ENCODE measurements at places on chromosomes 3 and 15.

DNA sequence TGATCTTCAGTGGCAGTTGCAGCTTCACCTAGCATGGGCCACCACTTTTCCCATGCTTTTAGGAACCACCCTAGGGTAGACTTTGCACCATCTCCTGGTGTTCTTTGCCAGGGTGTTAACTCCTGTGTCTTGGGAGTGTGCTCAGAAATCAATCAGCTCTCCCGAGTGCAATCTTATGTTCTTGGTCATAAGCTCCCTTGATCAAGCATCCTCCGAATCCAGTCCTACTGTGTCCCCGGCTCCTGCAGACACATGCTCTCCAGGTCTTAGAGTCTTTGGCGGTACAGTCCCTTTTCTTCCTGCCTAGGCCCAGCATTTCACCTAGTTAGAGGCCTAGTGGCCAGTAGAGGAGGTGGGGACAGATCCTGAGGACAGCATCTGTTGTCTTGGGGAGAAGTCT, 74.7 kb upstream of the SYN2 start:
- DNase-seq: no peak

DNA sequence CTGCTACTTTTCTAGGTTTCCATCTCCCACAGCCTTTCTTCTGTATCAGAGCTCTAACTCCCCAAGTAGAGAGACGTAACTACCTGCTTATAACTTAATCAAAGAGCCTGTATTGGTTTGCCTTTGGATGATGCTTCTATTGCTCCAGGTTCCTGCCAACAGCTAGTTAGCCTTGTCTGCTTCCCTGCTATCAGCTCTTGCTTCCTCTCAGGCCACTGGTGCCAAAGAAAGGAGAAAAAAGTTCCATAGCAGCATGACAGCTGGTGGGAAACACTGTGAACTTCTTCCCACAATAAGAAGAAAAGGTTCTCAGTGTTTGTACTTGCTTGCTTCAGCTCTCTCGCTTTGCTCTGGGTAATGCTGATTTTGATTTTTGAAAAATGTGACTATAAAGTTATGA, 206.6 kb downstream of the GBE1 start:
- no peak for DNase-seq

GRCh38 chr3:119697394-119697793, 5.4 kb upstream of the CFAP91 start:
- DNase-seq: no peak

DNA sequence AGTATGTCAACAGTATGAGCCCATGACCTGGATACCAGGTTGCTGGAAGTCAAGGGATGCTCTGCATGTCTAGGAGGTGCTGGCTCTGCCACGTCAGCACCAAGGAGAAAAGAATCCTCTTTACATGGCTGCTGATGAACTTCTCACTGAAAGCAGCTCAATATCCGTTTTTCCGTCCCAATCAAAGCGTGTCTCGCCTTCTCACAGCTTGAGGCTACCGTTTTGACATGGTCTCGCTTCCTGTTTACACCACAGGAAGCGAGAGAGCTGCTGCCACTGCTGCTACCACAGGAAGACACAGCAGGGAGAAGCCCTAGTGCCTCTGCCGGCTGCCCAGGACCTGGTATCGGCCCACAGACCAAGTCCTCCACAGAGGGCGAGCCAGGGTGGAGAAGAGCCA, 27.3 kb downstream of the STARD5 start:
- DNase-seq: peak; percentile 82

- DNase-seq: no peak
Measured at GRCh38 chr3:122084799-122085198, 29.6 kb downstream of the CD86 start.

GRCh38 chr3:186162221-186162620, 53.3 kb upstream of the ETV5 start:
- no peak for DNase-seq

DNA sequence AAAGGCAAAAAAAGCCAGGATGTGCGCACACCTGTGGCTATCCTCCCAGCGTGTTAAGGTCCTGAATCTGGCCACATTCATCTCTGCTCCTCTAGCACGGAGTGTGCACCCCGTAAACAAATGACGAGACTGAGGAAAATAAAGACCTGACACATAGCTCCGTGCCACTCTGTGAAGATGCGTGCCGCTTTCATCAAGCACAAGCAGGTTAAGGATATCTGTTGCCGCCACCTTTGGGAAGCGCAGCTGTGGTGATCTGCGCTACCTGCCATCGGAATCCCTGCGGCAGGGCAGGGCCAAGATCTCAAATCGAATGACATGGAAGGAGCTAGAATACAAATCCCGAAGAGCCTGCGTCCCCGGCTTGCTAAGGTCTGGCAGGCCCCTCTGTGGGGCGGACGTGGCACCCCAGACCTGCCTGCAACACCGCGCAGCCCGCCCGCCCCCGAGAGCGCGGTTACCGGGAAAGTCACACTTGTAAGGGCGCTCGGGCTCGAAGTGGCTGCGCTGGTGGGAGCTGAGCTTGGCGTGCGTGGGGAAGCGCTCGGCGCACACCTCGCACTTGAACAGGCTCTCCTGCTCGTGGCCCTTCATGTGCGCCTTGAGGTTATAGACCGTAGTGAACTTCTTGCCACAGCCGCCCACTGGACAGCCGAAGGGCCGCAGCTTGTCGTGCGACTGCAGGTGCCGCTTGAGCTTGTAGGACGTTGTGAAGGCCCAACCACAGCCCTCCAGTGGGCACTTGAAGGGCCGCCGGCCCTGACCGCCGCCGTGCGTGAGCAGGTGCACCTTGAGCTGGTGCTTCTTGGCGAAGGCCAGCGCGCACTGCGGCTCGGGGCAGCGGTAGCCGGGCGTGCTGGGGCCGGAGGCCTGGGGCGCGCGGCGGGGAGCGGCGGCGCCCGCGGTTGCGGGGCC, 936 bp downstream of the ZXDC start:
- DNase-seq: peak; percentile 35

DNA sequence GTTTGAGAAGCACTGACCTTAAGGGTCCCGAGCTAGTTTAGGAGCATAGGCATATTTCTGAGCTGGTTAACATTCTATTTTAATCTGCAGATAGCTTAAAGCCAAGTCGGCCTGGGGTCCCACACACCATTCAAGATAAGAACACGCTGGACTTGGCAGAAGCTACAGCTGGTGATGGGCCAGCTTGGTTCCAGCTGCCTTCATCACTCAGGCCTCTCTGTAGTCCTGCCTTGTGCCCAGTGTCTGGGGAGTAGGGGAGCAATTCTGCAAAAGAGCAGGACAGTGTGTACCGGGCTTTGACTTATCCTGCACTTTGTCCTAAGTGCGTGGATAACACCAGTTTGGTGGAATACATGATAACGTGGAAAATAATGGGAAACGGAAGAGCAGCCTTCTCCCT, 164.5 kb downstream of the MEGF11 start:
- DNase-seq: no peak

GRCh38 chr3:152254041-152254440, 14.7 kb upstream of the MBNL1 start:
- DNase-seq: peak; percentile 43

- DNase-seq: no peak
Measured at GRCh38 chr3:31035681-31036080, 141.2 kb upstream of the GADL1 start.

DNA sequence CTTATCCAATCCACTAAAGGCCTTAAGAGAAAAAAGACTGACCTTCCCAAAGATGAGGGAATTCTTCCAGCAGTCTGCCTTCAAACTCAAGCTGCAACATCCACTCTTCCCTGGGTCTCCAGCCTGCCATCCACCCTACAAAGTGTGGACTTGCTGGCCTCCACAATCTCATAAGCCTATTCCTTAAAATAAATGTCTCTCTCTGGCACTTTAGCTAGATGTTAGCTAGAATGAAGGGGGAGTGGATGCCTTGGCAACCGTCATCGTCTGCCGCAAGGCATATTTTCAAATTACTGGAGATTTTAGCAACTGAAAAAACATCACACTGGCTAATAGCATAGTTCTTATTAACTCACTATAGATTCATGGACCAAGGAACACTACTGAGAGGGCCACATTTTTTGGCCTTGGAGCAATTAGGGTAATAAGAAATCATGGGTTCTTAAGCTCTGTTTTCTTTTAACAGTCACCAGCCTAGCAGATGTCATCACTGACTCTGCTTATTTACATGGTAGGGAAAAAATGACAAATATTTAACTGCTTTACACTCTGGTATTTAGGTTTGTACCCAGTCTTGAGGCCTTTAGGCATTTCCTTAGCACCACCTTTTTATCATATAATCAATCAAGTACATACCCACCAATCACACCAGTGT, 245.3 kb downstream of the MYRIP start:
- DNase-seq: no peak

- DNase-seq: no peak
Measured at GRCh38 chr3:190886945-190887344, 24.5 kb upstream of the GMNC start.

DNA sequence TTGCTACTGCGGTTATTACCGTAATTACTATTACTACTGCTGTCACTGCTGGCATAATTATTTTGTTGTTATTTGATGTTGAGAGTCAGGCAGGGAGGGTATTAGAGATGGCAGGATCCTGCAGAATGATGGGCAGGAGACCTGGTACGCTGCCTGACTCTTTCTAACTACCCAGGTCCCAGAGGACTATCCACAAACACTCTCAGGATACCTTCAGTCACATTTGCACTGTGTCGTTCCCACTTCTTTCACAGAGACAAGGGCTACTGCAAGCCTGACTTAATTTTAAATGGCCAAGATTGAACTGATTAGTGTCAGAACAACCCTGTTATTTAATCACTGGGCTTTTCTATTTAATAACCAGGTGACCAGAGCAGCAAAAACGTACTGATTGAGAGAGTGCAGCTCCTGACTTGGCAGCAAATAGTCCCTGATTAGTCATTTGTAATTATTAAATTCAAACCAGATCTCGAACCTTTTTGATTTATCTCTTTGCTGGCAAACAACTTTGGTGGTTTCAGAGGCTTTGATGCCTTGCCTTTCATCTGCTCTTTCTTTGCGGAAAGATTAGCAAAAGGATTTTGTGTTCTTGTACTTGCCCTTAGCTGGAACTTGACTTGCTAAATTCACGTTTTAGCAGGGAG, 88.8 kb upstream of the ARHGEF3 start:
- DNase-seq: no peak

- no peak for DNase-seq
Measured at GRCh38 chr3:150069154-150069527, 98.4 kb upstream of the PFN2 start.

DNA sequence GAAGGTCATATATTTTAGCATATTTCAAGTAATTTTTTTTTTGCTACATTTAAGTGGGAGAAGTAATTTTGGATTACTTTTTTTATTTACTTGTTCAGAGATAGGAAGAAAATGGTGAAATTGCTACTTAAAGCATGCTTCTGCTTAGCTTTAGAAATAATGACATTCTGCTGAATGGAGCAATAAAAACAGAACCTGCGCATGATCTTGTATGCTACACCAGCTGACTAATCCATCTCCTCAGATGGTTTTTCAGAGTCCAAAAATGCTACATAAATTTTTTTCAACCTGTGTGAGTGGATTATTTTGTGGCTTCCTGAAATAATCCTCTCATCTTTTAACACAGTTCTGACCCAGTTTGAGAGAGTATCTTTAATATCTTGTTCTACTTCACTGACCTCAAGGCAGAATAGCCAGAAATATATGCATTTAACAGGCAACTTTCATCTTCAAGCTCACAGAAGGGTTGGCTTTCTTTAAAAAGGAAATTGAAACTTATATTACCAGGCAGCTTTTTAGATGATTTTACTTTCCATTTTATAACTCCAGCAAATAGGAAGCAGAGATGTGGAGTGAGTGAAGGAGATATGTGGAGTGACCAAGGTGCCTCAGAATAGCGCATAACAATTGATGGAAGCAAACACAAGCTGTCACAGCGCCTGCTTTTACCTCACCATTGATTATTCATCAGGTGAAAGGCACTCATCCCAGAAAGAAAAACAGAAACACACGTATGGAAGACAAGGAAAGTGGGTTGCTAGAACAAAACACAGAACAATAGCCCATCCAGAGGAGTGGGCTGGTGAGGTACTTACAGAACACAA, 136.6 kb downstream of the TGFBR2 start:
- DNase-seq: no peak

- no peak for DNase-seq
Measured at GRCh38 chr3:58999774-59000160, 50.1 kb downstream of the CFAP20DC start.

DNA sequence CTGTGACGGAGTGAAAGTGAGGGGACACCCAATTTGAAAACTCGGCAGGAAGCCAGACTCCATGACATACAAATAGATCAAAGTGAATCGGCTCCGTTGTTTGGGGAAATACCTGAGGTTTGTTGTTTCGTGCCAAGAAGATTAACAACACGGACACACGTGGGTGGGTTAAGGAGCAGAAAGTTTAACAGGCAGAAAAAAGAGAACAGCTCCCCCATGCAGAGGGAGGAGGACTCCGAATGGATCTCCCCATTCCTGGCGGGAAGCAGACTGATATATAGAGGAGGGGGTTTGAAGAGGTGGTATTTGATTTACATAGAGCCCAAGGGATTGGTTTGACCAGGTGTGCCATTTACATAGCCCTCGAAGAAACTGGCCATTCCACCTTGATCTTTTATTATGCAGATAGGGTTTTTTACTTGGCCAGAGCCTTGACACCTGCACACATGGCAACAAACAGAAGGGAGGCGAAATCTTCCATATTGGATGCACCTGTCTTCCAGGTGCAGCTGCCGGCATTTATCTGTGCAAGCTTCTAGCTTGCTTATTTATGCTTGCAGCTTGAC, 4.8 kb upstream of the SACM1L start:
- no peak for DNase-seq

GRCh38 chr15:26582840-26583239, 190.0 kb downstream of the GABRB3 start:
- DNase-seq: no peak

GRCh38 chr3:138724443-138724842, 110.3 kb downstream of the PIK3CB start:
- DNase-seq: no peak

DNA sequence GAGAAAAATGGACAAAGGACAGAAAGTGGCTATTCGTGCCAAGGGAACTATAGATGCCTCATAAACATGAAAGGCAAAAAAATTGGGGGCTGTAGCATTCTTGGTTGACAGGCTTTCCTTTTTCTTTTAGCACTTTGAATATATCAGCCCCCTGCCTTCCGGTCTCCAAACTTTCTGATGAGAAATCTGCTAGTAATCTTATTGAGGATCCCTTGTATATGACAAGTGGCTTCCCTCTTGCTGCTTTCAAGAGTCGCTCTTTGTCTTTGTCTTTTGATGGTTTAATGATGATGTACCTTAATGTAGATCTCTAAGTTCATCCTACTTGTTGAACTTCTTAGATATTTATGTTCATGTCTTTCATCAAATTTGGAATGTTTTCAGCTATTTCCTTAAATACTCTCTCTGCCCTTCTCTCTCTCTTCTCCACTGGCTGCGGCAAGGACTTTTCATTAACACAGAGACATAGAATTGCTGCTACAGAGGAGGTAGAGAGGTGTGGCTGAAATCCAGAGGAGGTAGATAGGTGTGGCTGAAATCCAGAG, 59.4 kb upstream of the EPHB3 start:
- DNase-seq: no peak

- no peak for DNase-seq
Measured at GRCh38 chr3:7630925-7631324, 770.0 kb downstream of the GRM7 start.

DNA sequence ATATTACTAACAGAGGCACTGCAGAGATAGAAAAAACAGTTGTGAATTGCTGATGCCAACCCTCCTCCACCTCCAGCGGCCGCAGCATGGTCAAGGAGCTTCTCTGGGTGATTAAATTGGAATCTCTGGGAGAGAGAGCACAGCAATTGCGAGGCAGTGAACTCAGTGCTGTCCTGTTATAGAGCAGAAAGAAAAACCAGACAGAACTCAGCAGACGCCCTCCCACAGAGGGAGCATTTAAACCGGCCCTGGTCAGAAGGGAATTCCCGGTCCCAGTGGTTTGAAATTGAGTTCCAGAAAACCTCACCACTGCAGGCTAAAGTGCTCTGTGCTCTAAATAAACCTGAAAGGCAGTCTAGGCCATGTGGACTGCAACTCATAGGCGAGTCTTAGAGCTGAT, 175.4 kb downstream of the SQOR start:
- no peak for DNase-seq

All from naive B cell (primary cell).